ENCODE measurements at places on chromosomes 12 and 14.

DNA sequence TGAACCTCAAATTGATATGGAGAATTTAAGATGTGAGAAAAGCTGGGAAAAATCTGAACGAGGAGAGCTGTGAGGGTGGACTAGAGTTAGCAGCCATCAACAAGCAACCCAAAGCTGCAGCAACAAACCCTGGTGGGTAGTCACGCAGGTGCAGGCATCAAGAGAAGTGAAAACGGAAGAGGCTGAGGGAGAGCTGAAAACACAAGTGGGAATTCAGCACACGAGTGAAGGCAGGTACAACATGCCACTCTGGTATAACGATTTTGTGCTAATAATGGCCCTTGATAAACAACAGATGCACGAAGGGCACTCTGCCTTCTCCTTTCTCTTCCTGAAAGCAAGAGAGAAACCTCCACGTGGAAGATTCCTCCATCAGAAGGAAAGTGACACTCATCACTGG lies 11.5 kb downstream of the TCL1B start:
- DNase-seq = no peak
- H3K27ac ChIP-seq = no peak overlapping the region
- H3K27me3 ChIP-seq = peaks cover 3% of the 10 kb centered on the region

DNA sequence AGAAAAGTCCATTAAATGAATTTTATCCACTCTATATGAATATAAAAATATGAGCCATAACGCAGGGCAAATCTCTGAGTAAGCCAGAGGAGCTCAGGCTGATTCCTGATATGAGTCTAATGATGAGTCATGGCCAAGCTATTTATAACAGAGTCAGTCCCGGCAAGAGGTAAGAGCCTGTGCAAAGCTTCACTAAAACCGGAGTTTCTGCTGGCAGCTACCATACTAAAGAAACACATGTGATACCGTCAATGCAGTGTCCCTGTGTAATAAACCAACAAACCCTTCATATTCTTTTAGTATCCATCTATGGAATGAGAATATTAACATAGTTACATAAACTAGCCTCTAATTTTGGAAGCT lies 319.4 kb downstream of the KCNC2 start:
- no peak overlapping the region for H3K4me3 ChIP-seq
- H3K27me3 ChIP-seq = no peaks in the 10 kb centered on the region
- H3K4me1 ChIP-seq = no peaks in the 10 kb centered on the region
- H3K27ac ChIP-seq = no peak overlapping the region
- no peaks in the 10 kb centered on the region for H3K36me3 ChIP-seq
- DNase-seq = peak; percentile 72

GRCh38 chr12:103848917-103849491 lies 8.0 kb upstream of the NT5DC3 start:
- H3K4me1 ChIP-seq = no peaks in the 10 kb centered on the region
- no peak for DNase-seq
- H3K36me3 ChIP-seq = no peaks in the 10 kb centered on the region
- H3K4me3 ChIP-seq = no peak overlapping the region

DNA sequence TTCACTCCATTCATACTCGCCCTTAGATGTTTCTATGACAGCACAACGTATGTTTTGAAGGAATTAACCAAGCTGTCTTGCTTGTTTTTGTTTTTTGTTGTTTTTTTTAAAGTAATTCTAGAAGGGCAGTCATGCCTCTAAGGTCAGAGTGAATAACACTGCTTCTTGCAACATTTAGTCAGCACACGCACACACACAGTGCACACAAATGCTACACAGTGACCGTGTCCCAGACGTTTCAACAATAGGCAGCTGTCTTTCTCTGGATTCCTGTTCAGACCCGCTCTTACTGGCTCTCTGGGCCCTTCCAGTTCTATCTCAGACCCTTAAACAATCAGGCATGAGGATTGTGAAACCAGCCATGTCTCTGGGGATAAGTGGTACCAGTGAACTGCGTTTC lies 351.0 kb upstream of the FKBP4 start:
- no peaks in the 10 kb centered on the region for H3K27me3 ChIP-seq
- no peaks in the 10 kb centered on the region for H3K36me3 ChIP-seq
- no peak overlapping the region for H3K27ac ChIP-seq
- H3K4me1 ChIP-seq = no peaks in the 10 kb centered on the region
- H3K4me3 ChIP-seq = no peak overlapping the region
